ENCODE measurements at places on chromosomes 3 and 15.

DNA sequence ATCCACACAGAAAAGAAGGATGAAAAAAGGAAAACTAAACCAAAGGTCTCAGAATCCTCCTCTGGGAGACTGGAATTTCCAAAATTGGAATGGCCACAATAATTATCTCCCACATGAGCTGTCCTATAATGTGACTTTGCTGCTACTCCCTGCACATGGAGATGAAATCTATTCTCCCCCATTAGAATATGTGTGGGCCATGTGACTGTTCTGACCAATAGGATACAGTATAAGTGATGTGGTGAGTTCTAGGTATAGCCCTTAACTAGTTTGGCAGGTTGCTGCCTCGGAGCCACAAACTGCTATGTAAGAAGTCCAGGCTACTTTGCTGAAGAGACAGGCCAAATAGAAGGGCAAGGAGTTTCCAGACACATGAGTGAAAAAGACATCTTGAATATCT is 5.2 kb downstream of the TRIM59 start:
- DNase-seq: no peak

DNA sequence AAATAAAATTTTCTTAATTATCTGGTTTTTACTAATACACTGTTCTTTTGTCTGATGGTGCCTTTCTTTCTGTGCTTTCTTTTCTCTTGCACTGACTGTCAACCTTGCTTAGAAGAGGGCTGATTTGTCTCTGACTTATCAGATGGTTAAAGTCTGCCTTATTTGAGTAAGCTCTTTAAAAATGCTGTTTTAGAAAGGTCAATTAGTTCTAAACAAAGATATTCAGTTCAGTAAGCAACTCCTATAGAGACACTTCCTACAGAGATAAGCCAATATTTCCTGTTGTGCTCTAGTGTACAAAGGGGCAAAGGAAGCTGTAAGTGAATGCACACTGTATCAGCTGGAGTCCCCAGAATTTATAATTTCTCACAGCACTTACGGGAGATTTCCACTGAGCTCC is 153.4 kb upstream of the TSPAN3 start:
- DNase-seq: no peak

- DNase-seq: peak; percentile 26
Measured at GRCh38 chr3:122298239-122298638, 26.8 kb upstream of the CSTA start.

DNA sequence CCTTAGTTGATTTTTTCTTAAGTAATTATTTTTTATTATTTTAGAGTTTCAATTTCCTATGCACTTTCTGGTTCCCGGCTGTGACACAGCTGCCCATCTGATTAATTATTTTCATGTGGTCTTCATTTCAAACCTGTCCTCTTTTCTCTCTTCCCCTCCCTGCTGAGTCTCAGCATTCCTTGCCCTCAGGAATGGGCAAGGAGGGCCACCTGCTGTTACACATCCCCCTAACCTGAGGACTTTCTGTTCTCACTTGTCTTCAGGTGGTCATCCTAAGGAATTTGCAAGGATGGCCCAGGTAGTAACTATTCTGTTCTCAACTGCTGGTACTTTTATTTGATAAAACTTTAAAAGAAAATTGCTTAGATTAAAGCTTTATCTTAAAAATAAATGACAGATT is 545.0 kb downstream of the OTOL1 start:
- no peak for DNase-seq

DNA sequence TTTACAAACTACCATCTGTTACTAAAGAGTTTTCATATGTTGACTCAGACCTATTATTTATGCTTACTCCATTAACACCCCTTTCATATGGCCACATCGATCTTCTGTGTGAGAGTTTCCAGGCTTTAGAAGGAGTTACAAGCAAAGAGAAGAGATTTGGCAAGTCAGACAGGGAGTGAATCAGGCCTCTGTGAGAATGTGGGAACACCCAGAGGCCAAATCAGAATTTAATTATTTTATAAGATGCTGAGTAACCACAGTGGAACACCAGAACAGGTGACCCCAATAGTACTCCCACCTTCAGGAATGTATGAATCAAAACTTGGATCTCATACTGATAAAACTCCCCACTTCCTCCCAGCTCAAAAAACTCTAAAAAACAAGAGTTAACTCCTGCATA is 42.0 kb downstream of the IFT57 start:
- no peak for DNase-seq

- no peak for DNase-seq
Measured at GRCh38 chr15:55742498-55742926, 440 bp downstream of the PRTG start.

- no peak for DNase-seq
Measured at GRCh38 chr3:43218156-43218555, 68.2 kb upstream of the SNRK start.

GRCh38 chr3:153624310-153625030 is 462.4 kb downstream of the RAP2B start:
- peak; percentile 51 for DNase-seq

- DNase-seq: no peak
Measured at GRCh38 chr3:64141476-64141875, 83.8 kb downstream of the PRICKLE2 start.

GRCh38 chr3:106691476-106691875 is 685.8 kb upstream of the CCDC54 start:
- DNase-seq: no peak

GRCh38 chr15:70559265-70560239 is 203.8 kb downstream of the UACA start:
- peak; percentile 63 for DNase-seq

DNA sequence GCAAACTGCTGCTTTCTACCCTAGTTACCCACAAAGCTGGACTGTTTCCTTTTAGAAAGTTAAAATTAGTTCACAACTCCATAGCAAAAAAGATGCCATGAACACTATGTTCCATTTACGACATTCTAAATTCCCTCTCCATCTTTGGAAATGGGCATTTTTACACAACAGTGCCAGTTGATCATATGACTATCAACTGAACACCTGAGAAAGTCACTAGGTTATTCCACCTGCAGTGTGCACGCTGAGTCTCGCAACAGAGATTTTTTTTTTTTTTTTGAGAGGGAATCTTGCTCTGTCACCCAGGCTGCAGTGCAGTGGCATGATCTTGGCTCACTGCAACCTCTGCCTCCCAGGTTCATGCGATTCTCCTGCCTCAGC is 120.3 kb downstream of the SNRK start:
- no peak for DNase-seq

- DNase-seq: no peak
Measured at GRCh38 chr15:38768970-38769369, 204.4 kb upstream of the RASGRP1 start.

- no peak for DNase-seq
Measured at GRCh38 chr15:58875343-58875742, 58.1 kb downstream of the SLTM start.

DNA sequence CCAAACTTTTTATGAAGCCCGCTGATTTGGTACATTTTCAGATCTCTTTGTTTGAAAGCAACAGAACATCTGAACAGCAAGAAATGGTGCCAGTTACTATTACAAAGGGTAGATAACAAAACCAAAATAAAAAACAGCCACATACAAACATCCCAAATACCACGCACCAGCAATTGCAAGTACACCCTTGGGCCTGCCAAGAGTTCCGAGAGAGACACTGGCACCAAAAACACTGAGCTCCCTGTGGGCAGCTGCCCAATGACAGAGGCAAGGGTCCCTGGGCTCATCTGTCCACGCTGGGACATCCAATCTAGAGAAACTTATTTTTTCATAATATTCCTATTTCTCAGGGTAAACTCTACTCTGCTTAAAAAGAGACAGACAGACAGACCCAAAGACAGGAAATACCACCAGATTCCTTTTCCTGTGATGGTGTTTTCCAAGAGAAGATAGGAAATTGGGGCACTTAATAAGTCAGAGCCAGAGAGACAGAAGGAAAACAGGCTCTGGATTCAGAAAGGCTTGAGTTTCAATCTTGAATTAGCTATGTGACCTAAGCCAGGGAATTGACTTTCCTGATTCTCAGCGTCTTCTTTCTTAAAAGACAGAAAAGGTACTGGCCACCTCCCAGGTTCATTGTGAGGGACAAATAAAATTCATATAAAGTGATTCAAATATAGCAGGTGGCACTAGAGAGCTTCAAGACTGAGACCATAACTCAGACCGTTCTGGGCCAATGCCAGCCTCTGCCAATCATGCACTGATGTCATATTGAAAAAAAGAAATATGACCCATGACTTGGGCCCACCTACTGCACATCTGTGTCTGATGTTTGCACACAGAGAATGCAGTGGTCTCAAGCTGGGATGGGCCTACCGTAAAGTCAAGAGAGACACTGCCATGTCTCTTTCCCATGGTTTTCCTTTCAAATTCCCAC is 61.3 kb downstream of the FOXP1 start:
- DNase-seq: no peak

- DNase-seq: no peak
Measured at GRCh38 chr15:83299462-83299861, 15.0 kb upstream of the BNC1 start.

Measured in stimulated activated CD4-positive, alpha-beta T cell treated with anti-CD3 and anti-CD28 coated beads, Interleukin-4, amount 100 ng/mL, for 24 hours (primary cell).